Left lung (tissue), 14 donors: ENCODE measurements at places on chromosomes 5 and 9. TPM values are rescaled to one million over a fixed set of nuclear protein-coding genes. Genes with fewer than 3 reads are reported as not detected.

The ZNG1F gene
- polyA plus RNA-seq: 17.8 TPM

The MAPK9 gene
- polyA plus RNA-seq: 42.5 TPM

The FAM221B gene
- polyA plus RNA-seq: 0.24 TPM

The SPARC gene
- polyA plus RNA-seq: 1,757 TPM

The MELK gene
- polyA plus RNA-seq: 23.5 TPM

The CEMIP2 gene
- polyA plus RNA-seq: 48.8 TPM

The TEX10 gene
- 42.7 TPM for polyA plus RNA-seq

DNA sequence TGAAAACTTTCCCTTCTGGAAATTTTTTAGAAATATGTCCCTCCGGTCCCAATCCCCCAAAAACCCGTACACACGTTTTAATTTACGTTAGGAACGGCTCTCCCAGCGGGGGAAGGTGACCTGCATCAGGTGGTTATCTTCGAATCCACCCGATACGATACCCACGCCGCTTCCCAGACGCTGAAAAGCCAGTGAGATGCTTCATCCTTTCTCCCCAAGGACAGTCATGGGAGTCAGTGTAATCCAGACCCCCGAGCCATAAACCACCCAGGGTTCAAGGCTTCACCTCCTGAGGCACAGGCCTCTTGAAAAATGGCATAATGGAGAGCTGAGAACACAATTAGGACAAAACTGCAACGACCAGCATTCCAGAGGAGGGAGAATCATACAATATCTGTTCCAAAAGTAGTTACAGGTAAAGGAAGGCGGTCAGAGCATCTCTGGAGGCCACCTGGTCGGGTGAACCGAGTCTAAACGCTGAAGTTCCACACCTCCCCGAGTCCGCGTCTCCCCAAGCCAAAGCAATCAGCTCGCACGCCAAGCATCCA lies 857 bp downstream of the FAM169A start:
- no peak for DNase-seq

- DNase-seq: no peak
These were observed 51.2 kb upstream of the HSPA9 start for GRCh38 chr5:138626333-138626944.

DNA sequence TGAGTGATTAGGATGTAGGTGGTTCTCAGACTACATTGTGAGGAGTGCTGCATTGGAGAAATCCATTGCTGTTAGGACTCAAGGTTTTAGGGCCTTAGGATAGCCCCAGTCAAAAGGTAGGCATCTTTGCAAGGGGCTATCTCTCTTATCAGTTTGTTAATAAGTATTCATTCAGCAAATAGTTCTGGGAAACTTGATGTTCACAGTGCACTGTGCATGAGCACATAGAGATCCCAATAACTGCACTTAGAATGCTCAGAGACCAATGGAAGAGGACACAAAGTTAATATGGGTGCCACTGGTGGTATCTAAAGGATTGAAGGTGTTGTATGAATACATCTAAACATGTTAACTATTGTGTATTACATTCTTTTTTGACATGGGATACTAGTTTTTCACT lies 131.4 kb downstream of the KIF4B start:
- DNase-seq: no peak

- no peak for DNase-seq
These were observed 78.0 kb downstream of the RFX3 start for GRCh38 chr9:3447788-3448187.

- no peak for DNase-seq
These were observed 1.3 kb upstream of the SNX2 start for GRCh38 chr5:122773619-122774018.

DNA sequence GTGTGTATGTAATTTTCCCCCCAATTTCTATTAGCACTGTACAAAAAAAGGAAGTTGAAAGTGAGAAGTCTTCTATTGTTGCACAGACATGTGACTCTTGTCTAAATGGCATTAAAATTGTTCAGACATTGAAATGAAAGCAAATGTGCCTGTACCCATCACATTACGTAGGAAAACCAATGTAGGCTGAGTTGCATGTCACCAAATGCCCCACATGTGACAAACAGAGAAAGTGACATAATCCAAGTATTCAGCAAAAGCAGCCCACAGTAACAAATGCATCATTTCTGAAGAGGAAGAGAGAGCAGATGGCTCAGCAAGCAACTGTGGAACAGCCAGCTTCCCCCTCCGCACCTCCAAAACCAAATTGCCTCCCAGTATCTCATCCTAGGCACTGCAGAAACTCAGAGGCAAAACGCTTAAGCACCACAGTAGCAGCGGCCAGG lies 161.5 kb upstream of the NR4A3 start:
- DNase-seq: no peak

- DNase-seq: no peak
These were observed 19.9 kb upstream of the TMEM250 start for GRCh38 chr9:136138566-136138965.

DNA sequence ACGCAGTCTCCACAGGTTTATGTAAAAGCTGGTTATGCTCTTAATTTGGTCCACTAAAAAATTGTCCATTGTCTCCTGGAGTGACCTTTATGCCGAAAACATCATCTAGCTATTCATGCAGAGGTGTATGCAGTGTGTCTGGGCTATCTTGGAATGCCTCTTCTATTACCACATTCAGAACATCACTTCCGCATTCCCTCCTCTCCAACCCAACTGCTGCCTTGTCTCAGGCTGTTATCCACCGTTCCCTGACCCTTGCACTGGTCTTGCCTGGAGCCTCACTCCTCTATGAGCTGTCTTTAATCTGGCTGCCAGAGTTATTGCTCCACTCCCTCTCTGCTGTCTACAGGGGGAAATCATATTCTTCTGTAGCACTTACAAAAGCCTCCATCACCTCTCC lies 214.1 kb upstream of the ANKRD55 start:
- DNase-seq: no peak

GRCh38 chr5:179312557-179313235 lies 32.6 kb downstream of the ADAMTS2 start:
- DNase-seq: peak; percentile 74

GRCh38 chr9:6152788-6153187 lies 62.8 kb upstream of the IL33 start:
- DNase-seq: no peak

- DNase-seq: peak; percentile 77
These were observed 27.0 kb downstream of the TPPP start for GRCh38 chr5:665956-666711.

DNA sequence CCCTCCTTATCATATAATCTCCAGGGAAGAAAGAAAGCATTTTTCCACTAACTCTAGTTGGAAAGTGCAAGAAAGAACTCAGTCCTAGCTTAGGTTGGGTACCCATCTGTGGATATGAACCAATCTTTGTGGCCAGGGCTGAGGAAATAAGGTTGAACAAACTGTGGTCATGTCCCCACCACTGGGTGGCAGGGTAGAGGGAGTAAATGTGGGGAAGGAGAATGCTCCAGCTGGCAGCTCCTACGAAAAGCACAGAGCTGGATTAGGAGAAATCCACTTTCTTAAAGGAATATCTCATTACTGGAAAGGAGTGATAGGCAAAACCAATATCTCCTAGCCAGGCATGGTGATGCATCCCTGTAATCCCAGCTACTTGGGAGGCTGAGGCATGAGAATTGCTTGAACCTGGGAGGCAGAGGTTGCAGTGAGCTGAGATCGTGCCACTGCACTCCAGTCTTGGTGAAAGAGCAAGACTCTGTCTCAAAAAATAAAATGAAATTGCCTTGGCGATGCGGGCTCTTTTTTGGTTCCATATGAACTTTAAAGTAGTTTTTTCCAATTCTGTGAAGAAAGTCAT lies 175.1 kb downstream of the CCDC192 start:
- DNase-seq: peak; percentile 40

GRCh38 chr9:129007766-129008468 lies 20.2 kb downstream of the SH3GLB2 start:
- DNase-seq: no peak

GRCh38 chr5:643811-644271 lies 31.7 kb downstream of the CEP72 start:
- DNase-seq: no peak

DNA sequence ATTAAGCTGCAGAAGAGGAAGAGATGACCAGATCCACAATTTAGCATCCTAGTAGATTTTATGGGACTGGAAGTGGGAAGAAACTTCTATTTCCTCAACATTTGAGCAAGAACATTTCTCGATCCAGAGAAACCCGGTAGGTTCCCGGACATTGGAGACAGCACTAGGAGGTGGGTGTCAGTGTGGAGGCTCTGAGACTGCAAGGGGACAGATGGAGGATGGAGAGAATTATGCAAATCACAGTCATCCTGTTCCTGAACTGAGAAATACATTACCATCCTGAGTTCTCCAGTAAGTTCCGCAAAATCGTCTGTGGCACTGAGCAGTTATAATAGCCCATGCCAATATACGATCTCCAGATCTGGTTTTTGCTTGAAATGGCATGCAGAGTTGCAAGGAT lies 25.6 kb downstream of the GLDC start:
- no peak for DNase-seq

DNA sequence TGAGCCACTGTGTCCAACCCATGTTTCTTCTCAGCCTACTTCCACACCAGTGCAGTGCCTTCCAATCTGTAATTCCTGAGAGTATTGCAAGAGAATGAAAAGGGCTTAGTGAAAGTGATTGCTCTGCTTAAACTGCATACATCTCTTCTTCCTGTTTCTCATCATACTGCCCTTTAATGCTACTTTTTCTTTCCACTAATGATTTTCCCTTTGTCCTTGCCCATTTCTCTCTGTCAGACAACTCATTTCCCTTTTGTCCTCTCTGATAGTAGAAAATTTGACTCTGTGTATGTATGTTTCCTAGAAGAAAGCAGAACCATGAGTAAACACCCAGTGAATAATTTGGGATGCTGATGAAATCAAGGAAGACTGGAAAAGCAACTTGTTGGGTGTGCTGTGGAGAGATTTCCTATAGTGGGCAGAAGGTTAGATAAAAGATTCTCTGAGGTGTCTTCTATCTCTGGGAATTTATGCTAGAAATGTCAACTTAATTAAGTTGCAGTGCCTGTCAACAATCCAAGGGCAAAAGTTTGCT lies 102.2 kb upstream of the CHD1 start:
- no peak for DNase-seq

DNA sequence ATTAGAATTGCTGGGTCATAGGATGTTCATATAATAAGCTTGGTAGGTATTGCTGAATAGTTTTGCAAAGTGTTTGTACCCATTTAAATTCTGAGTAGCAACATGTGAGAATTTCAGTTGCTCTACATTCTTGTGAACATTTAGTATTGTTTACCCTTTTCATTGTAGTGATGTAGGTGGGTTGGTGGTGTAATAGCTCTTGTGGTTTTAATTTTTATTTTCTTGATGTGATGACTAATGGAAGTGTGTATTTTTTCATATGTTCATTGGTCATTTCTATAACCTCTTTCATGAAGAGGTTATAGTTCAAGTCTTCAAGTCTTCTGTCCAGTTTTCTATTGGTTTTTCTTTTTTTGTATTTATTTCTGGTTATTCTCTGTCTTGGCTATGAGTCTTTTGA lies 34.4 kb downstream of the RASA1 start:
- DNase-seq: no peak

- DNase-seq: peak; percentile 5
These were observed 61.2 kb upstream of the TAF11L2 start for GRCh38 chr5:17436761-17437221.

- no peak for DNase-seq
These were observed 42.1 kb upstream of the TAF11L2 start for GRCh38 chr5:17455942-17456341.

GRCh38 chr9:33737811-33738606 lies 57.4 kb upstream of the PRSS3 start:
- no peak for DNase-seq

DNA sequence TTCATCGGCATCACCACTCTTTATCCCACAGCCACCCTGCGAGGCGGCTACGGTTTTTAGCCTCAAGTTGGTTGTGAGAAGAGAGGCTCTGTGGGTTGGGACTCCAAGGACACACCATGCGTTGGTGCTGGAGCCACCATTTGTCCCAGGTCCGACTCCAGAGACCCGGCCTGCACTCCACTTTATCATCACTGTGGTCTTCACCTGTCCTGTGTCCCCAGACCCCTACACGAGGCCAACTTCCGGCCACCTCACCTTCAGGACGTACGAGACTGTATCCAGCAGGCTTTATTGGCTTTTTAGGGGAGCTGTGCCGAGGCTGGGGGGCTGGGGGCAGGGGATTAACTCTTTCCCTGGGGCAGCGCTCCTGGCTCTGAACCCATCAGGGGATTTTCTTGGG lies 55.0 kb downstream of the GTF3C4 start:
- no peak for DNase-seq

- DNase-seq: no peak
These were observed 49.0 kb downstream of the TEX10 start for GRCh38 chr9:100303747-100304146.

GRCh38 chr5:169719360-169720314 lies 82.6 kb downstream of the DOCK2 start:
- DNase-seq: no peak

DNA sequence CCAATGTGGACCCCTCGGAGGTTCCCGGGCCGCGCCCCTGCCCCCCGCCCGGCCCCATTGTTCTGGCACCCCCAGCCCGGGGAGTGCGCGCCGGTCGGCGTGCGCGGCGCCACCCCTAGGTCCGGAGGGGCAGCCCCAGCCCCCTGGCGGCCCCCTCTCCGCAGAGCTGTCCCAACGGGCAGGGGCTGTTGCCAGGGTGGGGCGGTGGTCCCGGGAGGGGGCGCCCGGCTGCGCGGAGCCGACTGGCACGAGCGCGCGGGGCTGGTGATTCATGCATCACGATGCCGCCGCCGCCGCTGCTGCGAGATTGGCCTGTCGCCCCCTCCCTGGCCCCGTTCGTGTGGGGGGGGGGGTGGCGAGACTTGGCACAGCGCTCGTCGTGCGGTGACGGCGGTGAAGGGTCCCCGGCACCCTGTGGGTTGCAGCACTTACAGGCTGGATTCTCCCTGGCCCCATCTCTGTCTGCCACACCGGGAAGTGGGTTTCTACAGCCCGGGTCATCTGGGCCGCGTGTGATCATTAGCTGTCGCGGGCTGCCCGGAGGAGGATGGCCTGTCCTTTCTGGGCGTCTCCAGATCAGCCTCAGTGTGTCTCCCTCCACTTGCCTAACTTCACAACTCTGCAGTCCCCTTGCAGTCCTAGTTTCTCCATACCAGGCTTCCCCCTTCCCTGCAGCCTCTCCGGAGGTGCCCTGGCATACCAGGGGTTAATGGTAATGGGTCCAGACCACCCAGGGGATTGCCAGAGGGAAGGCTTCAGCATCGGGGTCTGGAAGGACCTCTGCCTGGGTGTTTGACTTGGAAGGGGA lies 858 bp downstream of the NCS1 start:
- no peak for DNase-seq

DNA sequence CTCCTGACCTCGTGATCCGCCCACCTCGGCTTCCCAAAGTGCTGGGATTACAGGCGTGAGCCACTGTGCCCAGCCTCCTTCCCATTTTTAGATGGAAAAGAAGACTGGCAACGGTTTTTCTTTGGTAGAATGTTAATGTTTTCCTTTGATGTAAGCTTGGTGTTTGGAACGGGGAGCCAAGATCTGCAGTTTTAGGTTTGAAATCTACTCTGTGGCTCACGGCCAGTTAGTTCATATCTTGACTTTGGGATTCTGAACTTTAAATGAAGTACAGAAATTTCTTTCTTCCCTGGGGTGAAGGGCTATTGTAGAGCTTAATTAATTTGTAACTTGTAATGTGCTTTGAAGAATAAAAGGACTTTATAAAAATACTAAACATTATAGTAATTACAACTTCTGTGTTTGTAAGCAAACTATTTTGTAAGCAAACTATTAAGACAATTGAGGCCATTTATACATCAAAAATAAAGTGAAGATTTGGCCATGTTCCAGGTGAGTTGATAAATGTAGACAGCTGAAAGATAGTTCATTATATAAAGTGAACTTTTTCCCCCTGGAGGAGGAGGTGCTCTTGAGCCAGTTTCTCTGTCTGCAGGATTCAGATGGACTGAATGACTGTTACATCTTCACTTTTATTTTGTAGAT lies 117.1 kb upstream of the TUT7 start:
- DNase-seq: no peak
